ENCODE measurements at places on chromosomes 2 and 18.

- no peak for DNase-seq
These were observed 41.9 kb downstream of the ZNF521 start for GRCh38 chr18:25310045-25310444.

GRCh38 chr2:215000721-215001120, 137.7 kb downstream of the ABCA12 start:
- DNase-seq, result no peak

- DNase-seq, result no peak
These were observed 32.9 kb downstream of the RTP5 start for GRCh38 chr2:241902357-241902991.

DNA sequence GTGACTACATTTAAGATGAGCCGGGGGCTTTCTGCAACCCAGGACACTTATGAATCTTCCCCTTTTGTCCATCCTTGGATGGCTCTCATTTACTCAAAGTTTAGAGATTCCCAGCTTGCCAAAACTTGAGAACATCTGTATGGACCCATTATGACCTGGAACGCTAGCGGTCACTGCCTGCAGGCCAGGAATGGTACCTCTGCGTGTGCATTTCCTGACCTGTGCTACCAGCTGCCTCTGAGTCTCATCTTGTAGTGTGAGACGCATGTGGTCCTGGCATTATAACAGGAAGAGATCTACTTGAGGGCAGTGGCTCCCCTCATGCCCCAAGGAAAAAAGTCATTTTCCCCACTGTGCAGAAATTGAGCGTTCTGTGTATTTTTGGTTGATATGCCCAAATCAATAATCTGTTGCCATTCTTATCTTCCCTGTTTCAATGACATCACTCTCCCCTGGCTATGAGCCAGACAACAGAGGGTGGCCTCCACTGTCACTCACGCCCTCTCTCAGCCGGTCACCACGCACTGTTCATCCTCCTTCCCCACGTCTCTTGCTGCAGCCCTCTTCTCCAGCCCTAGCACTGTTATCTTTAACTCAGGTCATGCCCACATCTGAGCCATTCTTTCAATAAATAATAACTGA, 28.5 kb upstream of the NPAS2 start:
- no peak for DNase-seq

GRCh38 chr18:993560-993959, 88.9 kb downstream of the ADCYAP1 start:
- no peak for DNase-seq

GRCh38 chr2:71965530-71965929, 182.1 kb downstream of the CYP26B1 start:
- DNase-seq, result no peak

GRCh38 chr2:225438248-225438647, 38.7 kb downstream of the NYAP2 start:
- no peak for DNase-seq

GRCh38 chr2:17762451-17762850, 8.5 kb downstream of the GEN1 start:
- no peak for DNase-seq

- no peak for DNase-seq
These were observed 9.1 kb upstream of the UNC80 start for GRCh38 chr2:209762563-209762962.

- no peak for DNase-seq
These were observed 104.9 kb downstream of the RIT2 start for GRCh38 chr18:43010611-43011010.

DNA sequence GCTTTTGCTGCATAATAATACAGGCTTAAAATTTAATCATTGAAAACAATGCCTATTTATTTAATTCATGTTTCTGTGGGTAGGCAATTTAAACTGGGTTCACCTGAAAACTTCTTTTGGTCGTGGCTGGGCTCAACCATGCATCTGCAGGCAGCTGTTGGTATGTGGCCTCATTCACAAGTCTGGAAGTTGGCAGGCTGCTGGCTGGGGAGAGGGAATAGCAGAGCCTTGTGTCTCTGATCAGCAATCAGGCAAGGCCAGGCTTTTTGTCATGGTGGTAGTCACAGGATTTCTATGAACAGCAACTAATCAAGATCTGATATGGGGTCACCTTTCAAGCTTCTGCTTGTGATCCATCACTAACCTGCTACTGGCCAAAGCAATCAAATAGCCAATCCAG, 130.1 kb upstream of the KCNJ3 start:
- DNase-seq, result no peak

DNA sequence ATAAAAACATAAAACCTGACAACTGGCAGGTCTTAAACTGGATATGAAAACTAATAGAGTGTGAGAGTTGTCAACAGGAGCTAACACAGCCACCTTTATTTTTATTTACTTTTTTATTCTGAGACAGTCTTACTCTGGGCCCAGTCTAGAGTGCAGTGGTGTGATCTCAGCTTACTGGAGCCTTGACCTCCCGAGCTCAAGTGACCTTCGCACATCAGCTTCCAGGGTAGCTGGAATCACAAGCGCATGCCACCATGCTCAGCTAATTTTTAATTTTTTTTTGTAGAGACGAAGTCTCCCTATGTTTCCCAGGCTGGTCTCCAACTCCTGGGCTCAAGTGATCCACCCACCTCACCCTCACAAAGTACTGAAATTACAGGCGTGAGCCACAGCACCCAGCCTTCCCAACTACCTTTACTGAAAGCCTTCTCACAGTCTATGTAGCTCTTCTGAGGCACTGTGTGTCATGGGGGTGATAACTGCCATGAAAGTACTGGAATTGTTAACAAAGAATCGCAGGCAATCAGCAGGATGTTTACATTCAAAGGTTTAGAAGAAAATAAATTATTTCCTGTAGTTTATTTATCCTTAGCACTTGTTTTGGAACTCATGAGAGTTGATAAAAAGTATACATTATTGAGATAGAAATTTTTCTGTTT, 24.3 kb downstream of the GDF7 start:
- no peak for DNase-seq

DNA sequence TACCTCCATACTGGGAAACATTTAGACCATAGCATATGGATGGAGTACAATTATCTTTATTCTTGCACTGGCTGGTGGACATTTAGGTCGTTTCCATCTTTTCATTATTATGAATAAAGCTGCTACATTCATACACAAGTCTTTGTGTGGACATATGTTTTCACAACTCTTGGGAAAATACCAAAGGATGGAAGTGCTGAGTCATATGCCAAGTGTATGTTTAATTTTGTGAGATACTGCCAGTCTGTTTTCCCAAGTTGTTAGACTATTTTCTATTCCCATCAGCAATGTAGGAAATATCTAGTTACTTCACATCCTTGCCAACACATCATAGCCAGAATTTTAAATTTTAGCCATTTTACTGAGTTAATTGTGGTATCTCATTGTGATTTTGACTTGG, 91.5 kb downstream of the GALNT13 start:
- DNase-seq, result no peak

DNA sequence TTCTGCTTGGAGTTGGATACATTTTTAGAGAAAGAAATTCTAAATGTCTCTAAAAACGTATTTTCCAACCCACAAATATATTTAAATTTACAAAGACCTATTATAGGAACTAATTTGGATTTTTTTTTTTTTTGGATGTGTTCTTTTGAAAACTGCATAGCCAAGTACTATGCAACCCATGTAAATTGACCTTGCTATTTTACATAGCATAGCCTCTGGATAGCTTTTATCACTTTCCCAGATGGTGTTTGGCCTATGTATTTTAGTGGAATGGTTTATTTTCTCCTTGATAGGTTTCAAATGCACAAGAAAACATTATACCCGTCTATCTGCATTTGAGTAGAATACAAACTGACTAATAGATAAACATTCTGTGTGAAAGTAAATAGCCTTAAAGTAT, 130.0 kb downstream of the FIGN start:
- no peak for DNase-seq

GRCh38 chr2:37849911-37850310, 75.2 kb upstream of the RMDN2 start:
- DNase-seq, result no peak

DNA sequence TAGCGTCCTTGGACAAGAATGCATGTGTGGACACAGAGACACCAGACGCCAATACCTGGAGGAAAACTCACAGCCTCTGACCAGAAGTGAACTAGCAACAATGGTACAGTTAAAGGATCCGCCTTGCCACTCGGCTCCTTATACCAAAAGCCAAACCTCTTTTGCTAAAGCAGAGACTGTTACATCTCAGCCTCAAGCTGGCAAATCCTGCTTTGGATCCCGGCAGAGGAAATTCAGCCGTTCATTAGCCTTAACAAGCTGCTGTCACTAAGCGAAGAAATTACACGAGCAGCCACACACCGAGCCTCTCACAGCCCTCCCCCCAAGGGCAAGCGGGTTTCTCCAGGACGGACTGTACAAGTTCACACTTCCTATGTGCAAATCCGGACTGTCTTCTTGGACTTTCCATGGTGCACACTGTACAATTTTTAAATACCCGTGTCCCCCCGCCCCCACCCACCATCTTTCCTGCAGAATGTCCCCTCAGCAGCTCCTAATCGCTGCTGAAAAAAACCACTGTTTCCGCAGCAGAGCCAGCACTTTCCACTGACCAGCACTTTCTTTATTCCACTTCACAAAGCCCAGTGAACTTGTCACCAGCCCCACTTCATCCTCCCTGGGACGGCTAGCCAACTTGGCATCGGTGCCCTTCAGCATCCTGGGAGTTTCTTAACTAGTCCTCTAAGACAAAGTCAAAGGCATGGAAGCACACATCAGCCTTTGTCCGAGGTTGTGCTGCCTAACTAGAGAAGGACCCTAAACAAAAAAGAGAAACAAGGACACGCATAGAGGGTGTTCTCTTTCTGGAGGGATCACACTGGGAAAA, 1.5 kb downstream of the KLF7 start:
- no peak for DNase-seq

GRCh38 chr18:58581265-58581664, 47.6 kb downstream of the ALPK2 start:
- DNase-seq, result no peak

GRCh38 chr18:77077401-77077800, 55.2 kb downstream of the MBP start:
- DNase-seq, result no peak

GRCh38 chr2:169822785-169823392, 1.8 kb downstream of the METTL5 start:
- DNase-seq, result no peak

- no peak for DNase-seq
These were observed 91.7 kb upstream of the TGIF1 start for GRCh38 chr18:3358310-3358709.

DNA sequence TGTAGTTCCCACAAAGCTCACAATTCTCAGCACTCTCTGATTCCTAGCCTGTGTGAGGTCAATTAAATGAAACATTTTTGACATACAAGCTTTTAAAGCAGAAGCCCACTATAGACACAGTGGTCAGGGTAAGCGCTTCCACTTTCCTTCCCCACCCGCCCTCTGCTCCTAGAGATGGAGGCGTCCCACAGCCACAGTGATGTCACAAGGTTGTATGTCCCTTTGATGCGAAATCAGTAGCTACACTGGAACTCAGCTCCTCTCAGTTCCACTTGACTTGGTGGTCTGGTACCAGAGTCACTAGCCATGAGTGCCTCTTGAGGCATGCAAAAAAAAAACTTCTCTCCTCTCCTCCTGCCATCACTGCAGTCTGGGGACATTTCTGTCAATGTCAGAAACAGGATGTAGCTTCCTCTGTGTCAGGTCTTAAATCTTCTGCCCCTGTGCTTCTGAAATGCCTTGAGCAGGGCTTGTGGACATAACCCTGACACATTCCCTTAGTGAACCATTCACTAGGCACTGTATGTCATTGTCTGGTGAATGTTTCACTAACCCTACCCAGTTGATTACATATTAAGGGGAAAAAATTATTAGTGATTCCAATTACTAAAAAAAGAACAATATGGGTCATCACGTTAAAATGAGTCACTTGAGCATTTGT, 7.8 kb downstream of the SULT1C4 start:
- DNase-seq, result no peak

DNA sequence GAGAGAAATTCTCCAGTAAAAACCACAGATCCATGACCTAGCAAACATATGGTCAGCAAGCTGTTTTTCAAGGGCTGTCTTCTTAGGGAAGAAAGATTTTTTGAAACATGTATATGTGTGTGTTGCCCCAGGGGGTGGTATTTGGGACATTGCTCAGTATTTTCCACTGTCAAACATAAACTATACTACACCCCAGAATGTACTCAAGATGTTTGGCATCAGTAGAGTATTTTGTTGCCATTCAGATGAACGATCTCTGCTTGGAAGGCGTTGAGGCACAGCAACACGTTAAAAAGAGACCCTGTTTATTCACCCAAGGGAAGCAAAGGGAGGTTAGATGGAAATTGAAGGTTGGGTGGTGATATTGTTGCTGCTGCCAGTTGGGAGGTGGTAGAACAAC, 30.0 kb downstream of the EEF1B2 start:
- no peak for DNase-seq

- DNase-seq, result no peak
These were observed 401.8 kb downstream of the KCNJ3 start for GRCh38 chr2:155100261-155100660.

GRCh38 chr2:102780467-102780866, 18.6 kb downstream of the TMEM182 start:
- DNase-seq, result no peak

DNA sequence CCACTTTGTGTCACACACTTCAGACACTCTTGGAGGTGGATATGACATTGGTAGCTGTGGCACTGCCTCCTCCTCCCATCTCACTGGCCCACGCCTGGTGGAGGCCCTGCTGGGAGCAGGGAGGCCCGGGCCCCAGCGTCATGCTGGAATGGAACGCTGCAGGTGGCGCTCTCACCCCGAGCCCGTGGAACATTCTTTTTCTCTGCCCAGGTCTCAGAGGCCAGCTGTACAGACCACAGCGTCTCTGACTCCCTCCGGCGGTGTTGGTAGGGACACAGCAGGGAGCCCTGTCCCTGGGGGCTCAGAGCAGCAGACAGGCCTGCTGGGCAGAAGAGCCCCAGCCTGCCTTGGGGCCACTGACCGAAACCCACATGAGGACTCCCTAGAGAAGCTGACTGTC, 218.1 kb downstream of the TWIST2 start:
- DNase-seq, result no peak

DNA sequence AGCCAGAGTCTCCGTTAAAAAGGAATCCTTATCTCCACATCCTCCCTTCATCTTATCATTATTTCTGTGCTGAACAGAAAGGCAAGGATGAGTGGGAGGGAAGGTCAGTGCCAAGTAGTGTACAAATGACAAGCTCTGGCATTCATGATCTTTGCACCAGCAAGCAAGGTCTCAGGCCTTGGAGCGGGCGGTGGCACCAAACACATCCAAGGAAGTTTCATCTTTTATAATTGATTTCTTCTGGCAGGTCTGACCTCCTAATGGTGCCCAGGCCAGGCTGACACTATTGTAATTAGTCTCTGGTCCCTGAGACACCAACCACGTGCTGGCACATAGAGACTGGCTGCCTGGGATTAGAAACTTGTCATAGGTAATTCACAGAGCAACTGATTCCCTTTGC, 336.6 kb downstream of the EN1 start:
- DNase-seq, result no peak

- DNase-seq, result no peak
These were observed 39.5 kb upstream of the TACR1 start for GRCh38 chr2:75238670-75239330.

GRCh38 chr2:198285216-198285615, 480.8 kb downstream of the PLCL1 start:
- no peak for DNase-seq

- DNase-seq, result no peak
These were observed 134.4 kb downstream of the ACTR3 start for GRCh38 chr2:114024326-114024725.
